Renal pelvis (tissue), 12 donors: ENCODE measurements at places on chromosomes 2 and 18. TPM values are rescaled to one million over a fixed set of nuclear protein-coding genes. Genes with fewer than 3 reads are reported as not detected.

DNA sequence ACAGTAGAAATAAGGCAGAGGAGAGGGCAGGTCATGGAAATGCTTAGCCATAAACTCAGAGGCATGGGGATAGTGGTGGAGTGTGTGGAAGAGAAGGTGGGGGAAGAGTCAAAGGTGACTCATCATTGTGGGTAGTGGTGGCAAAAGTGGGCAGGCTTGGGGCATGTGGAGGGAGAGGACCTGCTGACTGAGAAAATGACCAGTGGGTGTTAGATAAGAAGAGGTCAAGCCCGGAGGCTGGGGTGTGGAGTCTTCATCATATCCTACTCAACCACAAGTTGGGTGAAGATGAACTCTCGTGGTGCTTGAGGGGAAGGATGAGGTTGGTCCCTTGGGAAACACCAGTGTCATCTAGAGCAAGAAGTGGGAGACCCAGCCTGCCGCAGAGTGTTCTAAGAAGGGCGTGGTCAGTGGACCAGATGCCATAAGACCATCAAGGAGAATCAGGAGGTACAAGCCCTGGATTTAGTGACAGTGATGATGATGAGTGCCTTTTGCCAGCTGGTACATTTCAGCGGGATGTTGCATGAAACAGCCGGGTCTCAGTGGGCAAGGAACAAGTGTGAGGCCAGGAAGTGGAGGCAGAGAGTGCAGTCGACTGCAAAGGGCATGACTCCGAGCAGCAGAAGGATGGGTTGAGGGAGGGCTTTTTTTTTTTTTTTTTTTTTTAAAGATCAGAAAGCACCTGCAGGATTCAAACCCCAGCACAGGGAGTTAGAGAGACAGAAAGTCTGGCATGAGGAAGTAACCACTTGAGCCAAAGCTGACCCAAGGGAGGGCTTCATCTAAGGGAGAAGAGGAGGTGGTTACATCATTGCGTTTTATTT is 122.6 kb upstream of the SPRED2 start:
- DNase-seq: no peak

- DNase-seq: no peak
Measured at GRCh38 chr2:83233781-83234180, 1225.3 kb downstream of the SUCLG1 start.

Gene CYP1B1
- 64.7 TPM for polyA plus RNA-seq

Gene LHCGR
- polyA plus RNA-seq: 0.24 TPM

GRCh38 chr18:37175727-37176620 is 347.0 kb downstream of the KIAA1328 start:
- DNase-seq: no peak

DNA sequence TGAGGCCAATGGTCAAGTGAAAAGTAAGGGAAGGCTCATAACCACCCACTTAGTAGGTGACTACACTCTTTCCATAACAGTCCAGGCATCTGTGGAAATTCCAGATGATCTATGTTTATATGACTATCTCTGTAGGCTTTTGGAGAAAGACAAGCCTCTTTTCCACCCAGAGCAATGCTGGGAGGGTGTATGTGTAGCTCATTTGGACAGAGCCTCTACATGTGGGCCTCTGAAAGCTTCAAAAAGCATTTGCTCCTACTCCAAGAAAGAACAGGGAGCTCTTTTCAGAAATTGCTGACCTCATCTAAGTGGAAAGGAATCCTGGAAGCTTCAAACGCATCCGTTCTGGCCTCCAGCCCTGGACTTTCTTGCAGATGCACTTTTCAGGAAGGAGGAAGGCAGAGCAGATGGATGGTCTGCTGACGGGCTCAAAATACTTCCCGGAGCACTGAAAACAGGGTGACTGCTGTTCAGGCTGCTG is 308.7 kb downstream of the LRATD1 start:
- DNase-seq: no peak

Gene ANKRD23
- 3.9 TPM for polyA plus RNA-seq

Gene POTEJ
- not detected for polyA plus RNA-seq

DNA sequence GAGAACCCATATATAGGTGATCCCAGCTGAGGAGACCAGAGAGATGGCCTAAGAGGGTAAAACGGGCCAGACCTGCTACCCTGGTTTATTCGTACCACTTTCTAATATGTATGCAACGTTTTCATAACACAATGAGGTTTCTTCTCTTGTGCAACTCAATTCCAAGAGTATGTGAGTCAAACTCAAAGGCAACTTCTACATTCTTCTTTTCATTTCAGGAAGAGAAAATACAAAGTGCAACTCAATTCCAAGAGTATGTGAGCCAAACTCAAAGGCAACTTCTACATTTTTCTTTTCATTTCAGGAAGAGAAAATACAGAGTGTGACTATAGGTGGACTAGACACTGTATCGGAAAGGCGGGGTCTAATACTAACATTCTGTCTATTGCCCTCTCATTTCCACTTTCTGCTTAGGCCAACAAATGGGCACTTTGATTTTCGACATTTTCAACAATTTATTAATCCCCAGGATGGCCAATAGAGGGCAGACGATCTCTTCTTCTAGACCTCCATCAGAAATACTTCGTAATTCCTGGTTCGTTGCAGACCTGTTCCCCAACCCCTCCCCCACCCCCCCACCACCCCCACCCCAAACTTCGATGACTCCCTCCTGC is 3.7 kb upstream of the CRIM1 start:
- DNase-seq: no peak

- no peak for DNase-seq
Measured at GRCh38 chr2:84925336-84925723, 19.9 kb downstream of the TMSB10 start.

DNA sequence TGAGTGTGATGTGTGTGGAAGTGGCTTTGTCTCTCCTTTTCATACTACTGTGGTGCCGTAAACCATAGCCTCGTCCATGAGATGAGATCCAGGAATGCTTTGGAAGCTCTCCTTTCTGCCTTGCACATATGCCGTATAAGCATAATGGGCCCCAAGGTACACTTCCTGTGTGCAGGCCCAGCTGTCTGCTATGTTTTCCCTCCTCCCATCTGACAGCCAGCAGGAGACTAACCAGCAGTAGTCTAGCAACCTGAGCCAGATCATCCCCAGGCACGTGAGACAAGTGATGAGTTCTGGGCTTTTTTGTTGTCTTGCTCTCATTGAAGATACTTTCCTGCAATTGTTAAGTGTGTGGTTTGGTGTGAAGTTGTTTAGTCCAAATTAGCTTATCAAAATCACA is 555.5 kb upstream of the LRRTM4 start:
- no peak for DNase-seq

DNA sequence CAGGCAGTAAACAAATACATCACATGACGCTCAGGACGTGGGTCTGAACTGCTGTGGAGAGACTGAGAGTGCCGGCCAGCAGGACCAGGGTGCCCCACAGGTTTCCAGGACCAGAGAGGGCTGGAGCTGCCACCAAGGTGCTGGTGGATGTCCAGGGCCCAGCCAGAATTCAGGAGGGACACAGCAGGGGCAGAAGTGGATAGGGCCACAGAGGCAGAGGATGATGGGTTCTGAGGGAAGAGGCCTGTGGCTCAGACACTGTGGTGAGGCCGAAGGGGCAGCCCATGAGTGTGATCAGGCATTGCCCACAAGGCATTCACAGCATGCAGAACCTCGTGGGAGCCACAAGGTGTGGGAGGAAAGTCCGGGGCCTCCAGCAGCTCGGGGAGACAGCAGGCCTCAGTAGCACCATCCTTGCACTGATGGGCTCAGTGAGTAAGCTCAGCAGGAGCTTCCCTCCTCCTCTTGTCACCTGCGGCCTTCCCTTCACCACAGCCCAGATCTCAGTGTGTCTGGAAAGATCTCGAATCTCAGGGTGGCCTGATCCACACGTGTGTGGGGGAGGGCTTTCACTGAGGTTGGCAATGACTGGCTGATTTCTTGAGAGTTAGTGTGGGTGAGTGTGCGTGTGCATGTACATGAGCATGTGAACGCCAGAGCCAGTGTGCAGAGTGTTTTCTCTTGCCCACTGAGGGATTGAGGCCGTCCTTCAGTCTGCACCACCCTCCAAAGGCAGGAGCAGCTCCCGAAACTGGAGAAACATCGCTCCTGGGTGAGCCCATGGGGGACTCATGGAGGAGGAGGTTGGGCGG is 181.8 kb upstream of the RAB6C start:
- DNase-seq: no peak

GRCh38 chr2:155703048-155703447 is 629.5 kb downstream of the NR4A2 start:
- no peak for DNase-seq

- DNase-seq: no peak
Measured at GRCh38 chr2:56314796-56315195, 131.0 kb downstream of the CCDC85A start.
